ENCODE measurements at places on chromosomes 2 and 18.

DNA sequence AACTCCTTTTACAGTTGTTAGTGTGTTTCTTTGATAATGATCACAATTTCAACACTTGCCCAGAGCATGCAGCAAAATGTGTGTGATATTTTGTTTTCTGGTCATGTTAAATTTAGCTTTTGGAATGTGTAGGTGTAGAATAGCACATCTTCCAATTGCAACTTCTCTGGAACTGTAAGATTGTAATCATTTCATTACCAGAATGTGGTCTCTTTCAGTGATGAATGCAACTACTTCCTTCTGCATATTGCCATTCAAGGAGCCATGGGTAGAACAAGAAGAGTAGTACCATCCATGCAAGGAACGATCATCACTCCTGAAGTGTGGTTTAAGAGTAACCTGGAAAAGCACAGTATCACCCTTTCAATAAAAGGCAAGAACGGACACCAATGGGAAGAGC, 548.8 kb upstream of the ZNF804A start:
- DNase-seq = no peak

DNA sequence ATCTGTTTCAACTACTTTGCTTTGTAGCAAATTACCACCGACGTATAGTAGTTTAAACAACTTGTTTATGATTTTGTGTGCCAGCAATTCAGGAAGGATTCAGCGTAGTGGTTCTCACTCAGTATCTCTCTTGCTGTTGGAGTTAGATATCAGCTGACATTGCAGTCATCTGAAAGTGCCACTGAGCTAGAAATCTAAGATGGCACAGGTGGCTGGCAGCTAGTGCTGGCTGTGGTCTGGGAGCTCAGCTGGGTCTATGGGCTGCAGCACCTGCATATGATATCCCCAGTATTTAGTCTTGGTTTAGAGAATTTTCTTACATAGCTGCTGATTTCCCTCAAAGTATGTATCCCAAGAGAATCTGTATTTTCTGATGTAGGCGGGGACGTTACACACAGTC, 235.6 kb downstream of the SCG2 start:
- peak; percentile 21 for DNase-seq

GRCh38 chr2:167451496-167452289, 563.4 kb downstream of the XIRP2 start:
- DNase-seq = no peak

GRCh38 chr2:68438455-68439303, 28.4 kb downstream of the FBXO48 start:
- DNase-seq = no peak

DNA sequence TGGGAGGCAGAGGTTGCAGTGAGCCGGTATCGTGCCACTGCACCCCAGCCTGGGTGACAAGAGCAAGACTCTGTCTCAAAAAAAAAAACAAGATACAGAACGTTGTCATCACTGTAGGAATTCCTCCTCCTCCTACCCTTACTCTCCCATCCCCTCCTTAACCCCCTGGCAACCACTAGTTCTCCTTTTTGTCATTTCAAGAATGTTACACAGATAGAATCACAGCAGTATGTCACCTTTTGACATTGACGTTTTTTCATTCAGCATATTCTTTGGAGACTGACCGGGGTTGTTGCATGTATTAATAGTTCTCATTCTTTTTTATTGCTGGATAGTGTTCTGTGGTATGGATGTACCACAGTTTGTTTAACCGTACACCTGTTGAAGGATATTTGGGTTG, 32.4 kb downstream of the TTLL4 start:
- DNase-seq = no peak

GRCh38 chr18:48910972-48911545, 39.7 kb downstream of the SMAD7 start:
- DNase-seq = no peak

GRCh38 chr2:70529610-70530009, 24.0 kb downstream of the TGFA start:
- no peak for DNase-seq

DNA sequence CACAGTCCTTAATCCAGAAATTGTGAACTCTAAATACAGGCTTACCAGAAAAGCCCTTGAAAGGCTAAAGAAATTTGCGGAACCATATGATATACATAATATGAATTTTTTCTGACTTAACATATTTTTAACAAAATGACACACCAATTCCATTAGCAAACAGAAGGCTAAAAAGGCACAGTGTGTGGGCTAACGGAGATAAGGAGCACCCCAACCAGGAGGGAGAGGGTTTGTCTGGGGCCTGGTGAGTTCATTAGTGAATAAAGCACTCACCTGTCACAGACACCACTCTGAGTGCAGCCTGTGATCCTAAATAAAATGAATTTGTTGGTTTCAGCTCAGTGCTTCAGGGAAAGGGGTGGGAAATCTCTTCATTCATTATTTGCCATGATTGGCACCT, 2.7 kb upstream of the FECH start:
- no peak for DNase-seq

DNA sequence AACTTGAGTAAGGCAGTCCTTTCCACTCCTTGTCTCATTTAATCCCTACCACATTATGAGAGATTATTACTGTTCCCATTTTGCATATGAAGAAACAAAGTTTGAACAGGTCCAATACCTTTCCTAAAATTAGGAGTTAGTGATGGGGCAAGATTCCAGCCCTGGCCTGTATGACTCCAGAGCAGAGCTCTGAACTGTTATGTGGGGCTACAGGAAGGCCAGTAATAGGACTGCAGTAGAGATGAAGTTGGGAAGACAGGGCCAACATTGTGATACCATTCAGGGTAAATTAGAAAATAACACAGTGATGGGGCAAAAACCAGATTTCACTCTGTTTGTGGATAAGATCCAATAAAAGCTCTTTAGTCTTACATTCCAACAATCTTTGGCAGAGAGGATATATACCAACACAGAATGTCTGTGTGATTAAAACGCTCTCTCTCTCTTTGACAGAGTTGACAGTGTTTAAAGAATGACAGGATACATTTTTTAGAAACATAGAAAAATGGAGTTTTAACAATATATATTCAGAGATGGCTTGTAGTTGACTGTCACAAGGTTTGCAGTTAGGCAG, 22.7 kb downstream of the KATNAL2 start:
- DNase-seq = no peak

DNA sequence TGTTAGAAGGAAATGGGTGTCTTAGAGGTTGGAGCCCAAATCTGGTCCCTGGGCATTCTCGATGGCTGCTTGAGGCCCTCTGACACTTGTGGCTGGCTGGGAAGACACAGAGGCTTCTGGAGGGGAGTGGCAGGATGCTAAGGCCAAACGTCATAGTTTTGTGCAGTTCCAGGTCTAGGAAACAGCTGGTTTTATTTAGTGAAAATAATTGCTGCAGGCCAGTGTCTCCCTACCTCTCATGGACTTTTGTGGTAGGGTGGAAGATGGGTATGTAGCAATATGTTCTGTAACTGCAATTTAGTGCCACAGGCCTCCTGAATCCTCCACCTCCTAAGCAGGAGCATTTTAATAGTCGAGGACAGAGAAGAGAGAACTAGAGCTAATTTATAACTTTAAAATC, 32.2 kb upstream of the SPRED2 start:
- no peak for DNase-seq

DNA sequence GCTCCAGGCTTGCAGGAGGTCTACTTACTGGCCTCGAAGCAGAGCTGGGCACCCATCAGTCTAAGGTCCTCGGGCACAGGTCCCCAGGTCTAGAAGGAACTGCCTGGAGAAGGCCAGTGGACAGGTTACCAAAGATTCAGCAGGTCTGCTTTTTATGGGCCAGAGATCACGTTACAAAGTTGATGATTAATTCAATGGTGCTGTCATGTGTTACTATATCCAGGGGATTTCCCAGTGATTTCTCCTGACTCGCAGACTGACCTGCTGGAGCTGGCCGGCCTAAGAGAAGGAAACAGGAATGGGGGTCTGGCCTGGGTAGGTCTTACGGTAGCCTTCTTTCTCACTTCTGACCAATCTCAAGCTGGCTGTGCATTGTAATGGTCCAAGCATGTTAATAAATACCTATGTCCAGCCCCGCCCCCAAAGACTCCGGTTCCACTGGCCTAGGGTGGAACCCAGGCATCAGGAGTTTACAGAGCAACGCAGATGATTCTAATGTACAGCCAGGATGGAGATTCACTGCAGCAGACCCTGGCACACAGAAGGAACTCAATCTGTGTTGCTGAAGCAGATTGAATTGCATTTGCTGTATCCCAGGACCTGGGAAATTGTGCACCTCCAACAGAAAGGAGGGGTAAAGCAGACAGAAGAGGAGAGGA, at the start of gene NEURL3:
TSS of gene NEURL3 (minus strand) at position 127 of the 659 bp plus-strand sequence. CDS start at position 56, 71 bp downstream.
- DNase-seq = no peak

DNA sequence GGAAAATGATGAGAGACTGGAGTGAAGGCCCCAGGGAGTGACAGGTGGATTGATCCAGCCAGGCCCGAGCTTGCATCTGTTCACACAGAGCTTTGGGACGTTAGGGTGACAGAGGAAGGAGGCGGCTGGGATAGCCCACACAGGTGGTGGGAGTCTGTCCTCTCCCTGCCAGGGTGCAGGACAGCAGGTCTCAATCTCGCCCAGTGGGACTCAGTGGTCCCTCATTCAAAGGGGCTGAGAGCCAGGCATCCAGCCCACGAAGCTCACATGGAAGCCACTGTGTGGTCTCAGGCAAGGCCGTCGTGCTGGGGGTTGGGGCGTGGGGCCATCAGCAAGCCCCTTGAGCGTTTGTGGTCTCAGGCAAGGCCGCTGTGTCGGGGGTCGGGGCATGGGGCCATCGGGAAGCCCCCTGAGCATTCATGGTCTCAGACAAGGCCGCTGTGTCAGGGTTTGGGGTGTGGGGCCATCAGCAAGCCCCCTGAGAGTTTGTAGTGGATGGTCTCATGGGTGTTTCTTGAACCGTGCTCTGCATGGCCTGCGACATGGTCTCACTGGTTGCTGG, 8.3 kb downstream of the KCNG2 start:
- no peak for DNase-seq

DNA sequence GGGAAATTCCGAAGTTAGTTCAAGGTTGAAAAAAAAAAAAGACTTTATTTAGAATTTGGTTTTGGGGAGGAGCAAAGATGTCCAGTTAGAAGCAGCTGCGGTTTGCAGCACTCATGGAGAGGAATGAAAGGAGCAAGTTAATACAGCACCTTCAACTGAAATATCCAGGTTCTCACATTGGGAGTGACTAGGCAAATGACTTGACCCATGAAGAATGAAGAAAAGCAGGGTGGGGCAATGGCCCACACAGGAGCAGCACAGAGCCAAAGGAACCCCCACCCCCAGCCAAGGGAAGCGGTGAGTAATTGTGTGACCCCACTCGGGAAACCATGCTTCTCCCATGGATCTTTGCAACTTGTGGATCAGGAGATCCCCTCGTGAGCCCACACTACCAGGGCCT, 32.8 kb downstream of the ZNF892 start:
- DNase-seq = no peak

DNA sequence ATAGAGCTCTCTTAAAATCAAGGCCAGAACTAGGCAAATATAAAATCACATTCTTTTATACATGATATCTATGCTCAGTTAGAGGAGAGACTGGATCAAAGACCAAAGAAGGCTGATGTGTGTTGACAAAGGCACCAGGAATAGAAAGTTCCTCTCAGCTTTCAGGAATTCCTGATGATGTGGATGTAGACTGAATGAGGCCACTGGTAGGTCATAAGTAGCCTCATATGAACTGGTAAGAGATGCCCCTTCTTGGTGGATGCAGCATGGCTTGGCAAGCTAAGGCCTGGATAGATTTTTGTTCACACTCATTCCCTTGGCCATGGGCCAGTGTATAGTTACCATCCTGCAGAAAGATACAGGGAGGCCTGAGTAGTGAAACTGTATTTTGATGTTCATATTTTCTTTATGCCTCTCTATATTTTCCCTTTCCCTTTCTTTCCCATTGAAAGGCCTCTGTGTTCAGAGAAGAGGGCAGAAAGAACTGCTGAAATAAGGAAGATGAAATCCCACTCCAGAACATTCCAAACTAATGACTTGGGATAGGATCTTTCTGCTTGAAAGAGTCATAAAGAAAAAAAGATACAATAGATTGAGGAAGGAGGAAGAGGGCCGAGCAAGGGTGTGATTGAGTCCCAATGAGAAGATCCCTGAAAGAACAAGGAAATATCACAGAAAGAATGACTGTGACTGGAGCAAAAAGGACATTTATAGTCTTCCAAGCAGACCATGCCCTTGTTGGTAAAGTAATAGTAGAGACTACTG, 2182.7 kb upstream of the PIK3C3 start:
- no peak for DNase-seq

- DNase-seq = no peak
Measured at GRCh38 chr2:118849226-118850167, 2.0 kb upstream of the EN1 start.

DNA sequence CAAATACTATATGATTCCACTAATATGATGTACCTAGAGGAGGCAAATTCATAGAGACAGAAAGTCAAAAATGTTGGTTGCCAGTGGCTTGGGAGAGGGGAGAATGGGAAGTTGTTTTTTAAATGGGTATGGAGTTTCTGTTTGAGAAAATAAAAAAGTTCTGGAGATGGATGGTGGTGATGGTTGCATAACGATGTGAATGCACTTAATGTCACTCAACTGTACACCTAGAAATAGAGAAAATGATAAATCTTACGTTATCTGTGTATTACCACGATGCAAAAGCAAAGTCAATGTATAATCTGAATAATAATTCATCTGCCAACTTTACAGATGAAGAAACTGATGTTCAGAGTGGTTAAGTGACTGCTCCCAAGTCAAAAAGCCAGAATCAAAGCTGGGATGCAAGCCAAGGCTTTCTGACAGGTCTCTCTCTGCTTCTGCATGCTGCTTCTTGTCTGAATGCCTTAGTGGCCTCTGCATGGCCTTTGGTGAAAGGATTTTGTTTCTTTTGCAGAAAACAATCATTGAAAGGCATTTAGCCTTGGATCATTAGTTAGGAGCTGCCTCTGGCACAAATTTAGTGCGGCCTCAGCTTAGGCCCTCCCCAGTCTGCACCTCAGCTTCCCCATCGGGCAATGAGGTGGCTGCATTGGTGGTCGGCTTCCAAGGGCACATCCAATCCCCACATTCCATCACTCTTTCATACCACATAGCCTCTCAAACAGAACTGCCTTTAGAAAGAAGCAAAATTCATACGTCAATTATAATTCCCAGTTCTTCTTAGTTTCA, 46.5 kb upstream of the MYCN start:
- DNase-seq = no peak

- no peak for DNase-seq
Measured at GRCh38 chr2:176182671-176183070, 5.8 kb upstream of the HOXD1 start.

GRCh38 chr2:70732766-70733645, 35.0 kb downstream of the ADD2 start:
- peak; percentile 67 for DNase-seq

DNA sequence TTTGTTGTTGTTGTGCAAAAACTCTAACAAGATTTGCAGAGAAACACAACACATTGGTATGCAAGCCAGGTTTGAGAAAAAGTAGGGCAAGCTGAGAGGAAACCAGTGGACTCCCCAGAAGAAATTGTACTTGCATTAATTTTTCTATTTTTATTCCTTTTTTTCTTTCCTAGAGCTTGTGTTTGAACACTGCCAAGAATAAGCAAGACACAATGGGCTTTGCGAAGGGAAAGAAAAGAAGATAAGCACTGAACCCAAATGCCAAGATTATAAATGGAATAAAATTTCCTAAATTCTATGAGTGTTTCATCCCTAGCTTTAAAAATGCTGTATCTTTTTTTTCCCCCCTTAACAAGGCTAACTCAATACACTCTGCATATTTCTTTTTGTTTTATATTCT, 17.0 kb upstream of the CYTIP start:
- no peak for DNase-seq

GRCh38 chr18:36558234-36558633, 260.7 kb downstream of the FHOD3 start:
- no peak for DNase-seq
